ENCODE measurements at places on chromosomes 5 and 9. TPM values are rescaled to one million over a fixed set of nuclear protein-coding genes. Genes with fewer than 3 reads are reported as not detected.

DNA sequence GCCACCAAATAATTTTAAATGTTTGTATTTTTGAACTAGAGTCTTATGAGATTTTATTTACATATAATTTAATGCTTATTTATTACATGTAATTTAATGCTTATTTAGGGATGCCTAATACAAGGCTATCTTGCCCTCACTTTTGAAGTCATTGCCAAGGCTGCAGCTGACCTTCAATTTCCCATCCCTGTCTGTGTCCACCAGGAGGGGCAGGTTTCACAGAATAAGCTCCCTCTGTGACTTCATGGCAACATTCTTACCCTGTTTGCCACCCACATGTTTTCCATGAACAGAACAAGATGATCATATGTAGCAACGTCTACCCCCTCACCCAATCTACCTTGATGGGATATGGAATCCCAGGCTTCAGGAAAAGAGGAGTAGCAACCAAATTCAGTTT lies 27.0 kb downstream of the C5 start:
- no peaks in the 10 kb centered on the region for H3K27me3 ChIP-seq
- no peak for DNase-seq
- peaks cover 6% of the 10 kb centered on the region for H3K36me3 ChIP-seq
- H3K4me3 ChIP-seq: no peak overlapping the region
- H3K4me1 ChIP-seq: no peaks in the 10 kb centered on the region
- H3K27ac ChIP-seq: no peak overlapping the region

- no peaks in the 10 kb centered on the region for H3K36me3 ChIP-seq
- no peaks in the 10 kb centered on the region for H3K4me1 ChIP-seq
- H3K27me3 ChIP-seq: no peaks in the 10 kb centered on the region
- no peak overlapping the region for H3K4me3 ChIP-seq
- no peak overlapping the region for H3K27ac ChIP-seq
These were observed 401.8 kb downstream of the ARHGEF28 start for GRCh38 chr5:74027732-74028338.

The RHOBTB3 gene
- 153 TPM for total RNA-seq

DNA sequence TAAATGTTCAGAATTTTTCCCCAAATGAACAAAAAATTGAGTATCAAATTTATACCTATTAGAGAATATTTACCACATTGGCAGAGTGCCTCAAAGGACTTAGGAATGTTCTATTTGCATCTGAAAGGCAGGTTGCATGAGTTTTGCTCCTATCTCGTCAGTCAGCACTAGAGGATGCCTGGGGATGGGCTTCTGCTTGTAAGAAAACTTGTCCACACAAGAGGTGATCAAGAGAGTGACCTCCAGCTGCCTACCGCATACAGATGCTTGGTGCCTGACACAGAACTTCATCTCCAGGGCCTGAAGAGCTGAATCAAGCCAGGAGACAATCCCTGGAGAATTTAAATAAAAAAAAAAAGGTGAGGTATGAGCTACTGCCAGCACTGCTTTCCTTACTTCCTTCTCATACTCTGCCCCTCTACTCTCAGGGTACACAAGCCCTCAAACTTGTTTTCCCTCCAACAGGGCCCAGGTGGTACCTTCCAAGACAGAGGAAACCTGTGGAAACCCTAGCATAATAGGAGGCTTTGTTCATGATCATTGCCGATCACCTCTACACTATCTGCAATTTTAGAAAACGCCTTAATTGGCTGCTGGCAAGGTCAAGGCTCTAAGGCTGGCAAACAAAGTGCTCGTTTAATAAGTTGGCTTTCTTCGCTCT lies 166.6 kb downstream of the ELAVL2 start:
- no peaks in the 10 kb centered on the region for H3K36me3 ChIP-seq
- no peak overlapping the region for H3K4me3 ChIP-seq
- no peaks in the 10 kb centered on the region for H3K27me3 ChIP-seq
- DNase-seq: no peak

DNA sequence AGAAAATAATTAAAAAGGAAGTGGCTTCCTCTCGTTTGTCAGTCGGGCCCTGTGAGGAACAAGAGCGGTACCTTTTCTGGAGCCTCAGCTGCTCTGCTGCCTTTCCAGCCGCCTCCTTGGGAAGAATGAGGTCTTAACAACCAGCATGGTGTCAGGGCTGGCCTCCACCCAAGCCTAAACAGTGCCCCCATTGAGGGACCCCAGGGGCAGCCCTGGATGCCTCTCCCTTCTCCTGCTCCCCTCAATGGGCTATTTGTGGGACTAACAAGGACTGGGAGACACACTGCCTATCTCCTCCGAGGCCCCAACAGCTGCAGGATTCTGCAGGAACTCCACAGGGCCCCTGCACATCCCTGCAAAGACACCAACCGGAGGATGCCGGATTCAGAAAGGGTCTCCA lies 155.4 kb upstream of the MAP3K1 start:
- DNase-seq: no peak
- H3K27me3 ChIP-seq: no peaks in the 10 kb centered on the region
- H3K36me3 ChIP-seq: no peaks in the 10 kb centered on the region
- no peaks in the 10 kb centered on the region for H3K4me1 ChIP-seq

The CDO1 gene
- total RNA-seq: 36.0 TPM

GRCh38 chr9:134301387-134302129 lies 24.7 kb upstream of the RXRA start:
- H3K27me3 ChIP-seq: no peaks in the 10 kb centered on the region
- no peak overlapping the region for H3K27ac ChIP-seq
- no peak overlapping the region for H3K4me3 ChIP-seq
- no peaks in the 10 kb centered on the region for H3K4me1 ChIP-seq

- H3K36me3 ChIP-seq: no peaks in the 10 kb centered on the region
- no peak overlapping the region for H3K4me3 ChIP-seq
- no peak for DNase-seq
- no peaks in the 10 kb centered on the region for H3K27me3 ChIP-seq
These were observed 74.7 kb upstream of the SPIN1 start for GRCh38 chr9:88313364-88314220.

DNA sequence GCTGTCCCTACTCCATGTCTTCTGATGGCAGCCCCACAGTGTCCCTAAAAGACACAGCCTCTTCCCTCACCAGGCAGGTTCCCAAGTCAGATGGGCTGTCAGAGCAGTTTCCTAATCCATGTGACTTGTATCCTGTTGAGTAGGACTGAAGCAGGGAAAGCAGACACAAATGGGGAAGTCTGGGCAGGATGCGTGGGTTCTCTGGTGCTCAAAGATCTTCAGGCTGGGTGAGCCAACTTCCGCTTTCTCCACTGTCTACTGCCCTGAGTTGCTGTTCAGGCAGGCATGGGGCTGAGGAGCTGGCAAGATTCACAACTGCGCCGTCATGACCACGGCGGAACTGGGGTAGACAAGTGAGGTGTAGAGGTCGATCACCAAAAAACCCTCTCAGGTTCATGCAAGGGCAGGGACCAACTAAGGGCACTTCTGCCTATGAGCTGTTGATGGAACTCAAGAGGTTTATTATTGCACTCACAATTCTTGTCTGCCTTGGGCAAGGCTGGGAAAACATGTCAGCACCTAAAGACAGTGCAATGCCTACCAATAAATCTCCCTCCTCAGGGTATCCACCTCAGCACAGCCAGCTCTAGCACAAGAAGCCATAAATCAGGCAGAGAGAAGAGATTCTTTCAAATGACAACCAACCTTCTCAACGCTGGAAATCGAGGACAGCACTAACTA lies 83.4 kb downstream of the RAPGEF1 start:
- H3K27me3 ChIP-seq: no peaks in the 10 kb centered on the region
- no peak overlapping the region for H3K4me3 ChIP-seq
- no peaks in the 10 kb centered on the region for H3K36me3 ChIP-seq
- H3K4me1 ChIP-seq: peaks cover 29% of the 10 kb centered on the region

- no peaks in the 10 kb centered on the region for H3K36me3 ChIP-seq
- H3K4me1 ChIP-seq: no peaks in the 10 kb centered on the region
- no peak overlapping the region for H3K4me3 ChIP-seq
These were observed 9.5 kb upstream of the HAND1 start for GRCh38 chr5:154487541-154487940.

The PCA3 gene
- total RNA-seq: not detected
